ENCODE measurements at places on chromosomes 1 and 21.
A peak's percentile ranks its signal among the peaks of the same experiment; 100 is the strongest.

- DNase-seq = no peak
These were observed 72.6 kb upstream of the CSF1 start for GRCh38 chr1:109837852-109838570.

DNA sequence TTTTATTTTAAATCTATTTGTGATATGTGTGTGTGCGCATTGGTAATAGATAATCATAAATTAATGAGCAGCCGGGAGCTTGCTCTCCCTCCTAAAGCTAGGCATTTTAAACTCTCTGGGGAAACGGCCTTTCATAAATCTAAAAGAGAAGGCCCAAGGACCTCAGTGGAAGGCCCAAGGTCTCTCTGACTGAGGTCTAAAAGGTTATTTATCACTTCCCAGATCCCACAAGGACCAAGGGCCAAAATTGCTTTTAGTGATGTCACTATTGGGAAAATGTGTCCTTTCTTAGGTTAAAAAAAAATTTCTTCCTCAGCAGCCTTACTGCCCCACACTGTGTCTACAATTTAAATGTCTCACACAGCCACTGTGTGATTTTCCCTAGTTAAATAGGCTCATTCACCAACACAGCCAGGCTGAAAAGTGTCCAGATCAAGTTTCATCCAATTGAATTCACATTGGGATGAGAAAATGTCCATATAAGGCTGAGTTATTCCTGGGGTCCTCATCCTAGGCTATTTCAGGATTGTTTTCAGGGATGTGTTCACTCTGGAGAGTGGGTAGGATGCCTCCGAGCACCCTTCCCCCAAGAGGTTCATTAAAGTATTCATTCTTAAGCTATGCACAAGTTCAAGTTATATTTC lies 46.1 kb downstream of the SLC44A3 start:
- DNase-seq = no peak

GRCh38 chr1:41153750-41154274 lies 88.3 kb downstream of the SCMH1 start:
- DNase-seq = no peak

- DNase-seq = no peak
These were observed 223.8 kb downstream of the KCNH1 start for GRCh38 chr1:210910020-210910575.

- DNase-seq = peak; percentile 17
These were observed 944 bp upstream of the AGO3 start for GRCh38 chr1:35929730-35930592.

GRCh38 chr1:161497961-161498360 lies 7.3 kb upstream of the FCGR2A start:
- no peak for DNase-seq

DNA sequence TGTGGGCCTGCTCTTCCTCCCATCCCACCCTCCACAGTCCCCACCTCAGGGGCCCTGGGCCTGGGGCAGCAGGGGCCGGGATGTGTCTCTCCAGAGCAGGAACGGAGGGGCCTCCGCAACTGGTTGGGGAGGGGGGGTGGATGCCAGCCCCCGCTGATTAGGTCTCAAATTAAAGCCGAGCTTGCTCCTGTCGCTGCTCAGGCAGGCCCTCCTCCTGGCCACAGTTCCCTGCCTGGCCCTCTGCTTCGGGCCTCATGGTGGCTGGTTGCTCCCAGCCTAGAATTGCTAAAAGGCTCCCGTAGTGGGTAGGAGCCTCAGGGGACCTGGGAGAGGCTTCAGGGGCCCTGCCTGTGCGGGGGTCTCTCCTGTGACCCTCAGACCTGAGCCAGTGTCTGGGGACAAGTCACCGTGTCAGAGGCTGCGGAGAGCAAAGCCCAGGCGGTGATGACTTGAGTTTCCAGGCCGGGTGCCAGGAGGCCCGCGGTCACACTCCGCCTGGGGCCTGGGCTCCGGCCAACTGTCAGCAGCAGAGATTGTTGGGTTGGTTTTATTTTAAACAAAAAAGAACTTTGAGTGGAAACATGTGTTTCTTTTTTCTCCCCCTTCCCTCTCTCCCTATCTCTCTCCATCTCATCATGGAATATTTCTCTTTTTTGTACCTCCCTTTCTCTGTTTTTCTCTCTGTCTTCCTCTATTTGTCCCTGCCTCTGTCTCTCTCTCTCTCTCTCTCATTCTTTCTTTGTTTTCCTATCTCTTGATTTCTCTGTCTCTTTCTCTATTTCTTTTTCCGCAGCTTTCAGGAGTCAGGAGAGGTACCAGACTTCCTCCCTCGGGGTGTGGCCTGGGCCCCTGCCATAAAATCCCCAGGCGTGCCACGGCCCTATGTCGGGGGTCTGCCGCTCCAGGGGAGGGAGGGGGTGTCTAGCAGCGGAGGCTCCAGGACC lies 20.0 kb upstream of the EPHA2 start:
- DNase-seq = no peak

DNA sequence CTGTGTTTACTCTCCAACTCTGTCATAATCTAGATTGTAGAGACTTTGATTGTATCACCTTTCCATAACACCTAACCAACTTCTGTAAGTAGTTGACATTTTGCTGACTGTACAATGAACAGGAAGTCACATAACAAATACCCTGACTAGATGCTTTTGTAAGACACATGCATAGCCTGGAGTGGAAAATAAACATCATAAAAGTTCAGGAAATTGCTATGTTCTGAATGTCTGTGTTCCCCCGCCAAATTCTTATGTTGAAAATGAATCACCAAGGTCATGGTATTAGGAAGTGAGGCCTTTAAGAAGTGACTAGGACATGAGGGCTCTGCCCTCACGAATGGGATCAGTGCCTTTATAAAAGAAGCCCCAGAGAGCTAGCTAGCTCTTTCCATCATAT lies 40.4 kb upstream of the ZSWIM5 start:
- no peak for DNase-seq

DNA sequence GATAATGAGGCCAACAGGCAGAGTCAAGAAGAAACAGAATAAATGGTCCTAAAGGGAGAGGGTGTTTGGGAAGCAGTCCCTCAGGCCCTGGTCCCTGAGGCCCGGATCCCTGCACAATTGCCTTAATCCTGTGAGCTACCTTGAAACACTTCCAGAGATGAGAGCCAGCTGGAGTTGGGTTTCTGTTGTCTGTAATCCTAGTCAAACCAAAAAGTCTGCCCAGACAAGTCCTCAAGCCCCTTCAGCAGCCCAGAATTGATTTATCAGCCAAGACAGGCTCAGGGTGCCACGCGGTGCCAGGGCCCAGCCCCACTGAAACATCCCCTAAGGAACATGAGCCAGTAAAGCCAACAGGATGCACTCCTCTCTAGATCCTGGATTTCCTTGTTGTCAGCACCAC lies 16.4 kb upstream of the CLSTN1 start:
- DNase-seq = no peak

DNA sequence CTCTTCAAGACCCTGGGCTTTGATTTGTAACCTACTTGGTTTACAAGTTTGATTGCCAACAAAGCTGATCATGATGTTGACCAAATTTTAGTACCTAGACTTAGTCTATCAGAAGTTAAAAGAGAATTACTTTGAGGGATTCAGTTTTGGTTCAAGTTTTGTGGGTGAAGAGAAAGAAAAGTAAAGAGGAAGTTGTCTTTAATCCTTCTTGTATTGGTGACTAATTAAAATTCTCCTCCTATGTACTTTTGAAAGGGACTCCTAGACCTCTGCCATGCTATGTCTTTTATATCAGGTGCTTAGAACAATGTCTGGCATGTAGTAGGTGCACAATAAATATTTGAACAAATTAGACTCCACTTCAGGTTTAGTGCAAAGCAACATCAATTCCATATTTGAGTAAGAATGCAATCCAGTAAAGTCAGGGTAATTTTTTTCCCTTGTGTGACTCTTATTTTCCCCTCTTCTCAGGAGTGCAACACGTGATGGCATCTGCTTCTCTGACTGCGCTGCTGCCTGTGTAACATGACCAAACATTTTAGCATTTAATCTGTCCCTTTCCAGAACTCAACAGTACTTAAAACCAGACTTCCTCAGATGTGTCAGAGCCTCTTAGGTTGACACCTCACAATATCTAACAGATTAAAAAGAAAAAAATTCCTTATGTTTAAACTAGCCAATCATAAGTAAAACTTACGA lies 41.1 kb upstream of the KCNQ4 start:
- no peak for DNase-seq

DNA sequence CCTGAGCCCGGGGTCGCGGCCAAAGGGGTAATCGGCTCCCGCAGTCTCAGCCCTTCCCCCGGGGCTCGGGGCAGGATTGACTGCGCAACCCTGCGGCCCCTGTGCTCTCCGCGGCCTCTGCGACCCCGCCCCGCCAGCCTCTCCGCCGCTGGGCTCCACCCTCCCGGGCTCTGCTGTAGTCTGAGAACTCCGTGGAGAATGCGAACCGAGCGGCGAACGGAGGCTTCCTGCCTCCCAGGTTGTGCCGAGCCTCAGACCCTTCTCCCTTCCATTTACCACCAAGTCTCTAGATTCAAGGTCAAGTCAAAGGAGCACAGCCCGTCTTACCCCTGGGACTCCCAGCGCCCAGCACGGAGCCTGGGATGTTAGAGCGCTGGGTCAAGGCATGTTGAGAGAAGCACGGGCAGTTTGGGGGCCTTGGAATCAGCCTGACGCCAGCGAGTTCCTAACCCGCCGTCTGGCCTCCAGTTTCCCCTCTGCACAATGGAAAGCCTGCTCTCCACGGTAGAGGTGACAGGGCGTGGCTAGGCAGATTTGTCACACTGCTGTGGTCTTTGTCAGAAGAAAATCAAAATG lies 3.0 kb downstream of the ATP2B4 start:
- peak; percentile 44 for DNase-seq

GRCh38 chr1:200180821-200181220 lies 153.3 kb downstream of the NR5A2 start:
- DNase-seq = no peak

DNA sequence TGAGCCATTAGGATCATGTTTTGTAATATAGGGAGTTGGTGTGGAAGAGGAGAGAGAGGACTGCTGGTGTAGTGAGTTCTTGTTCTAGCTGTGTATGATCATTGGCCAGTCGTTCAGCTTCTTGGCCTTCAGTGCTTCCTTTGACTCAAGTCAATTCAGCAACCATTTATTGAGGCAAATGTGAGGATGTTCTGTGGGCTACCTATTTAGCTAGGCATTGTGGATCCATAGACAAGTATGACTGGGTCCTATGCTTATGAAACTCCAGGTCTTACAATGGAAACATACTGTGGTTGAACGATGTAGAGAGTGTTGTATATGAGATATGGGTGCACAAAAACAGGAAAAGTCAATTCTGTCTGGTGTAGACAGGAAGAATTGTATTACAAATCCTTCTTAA lies 41.7 kb downstream of the NFIA start:
- DNase-seq = no peak

DNA sequence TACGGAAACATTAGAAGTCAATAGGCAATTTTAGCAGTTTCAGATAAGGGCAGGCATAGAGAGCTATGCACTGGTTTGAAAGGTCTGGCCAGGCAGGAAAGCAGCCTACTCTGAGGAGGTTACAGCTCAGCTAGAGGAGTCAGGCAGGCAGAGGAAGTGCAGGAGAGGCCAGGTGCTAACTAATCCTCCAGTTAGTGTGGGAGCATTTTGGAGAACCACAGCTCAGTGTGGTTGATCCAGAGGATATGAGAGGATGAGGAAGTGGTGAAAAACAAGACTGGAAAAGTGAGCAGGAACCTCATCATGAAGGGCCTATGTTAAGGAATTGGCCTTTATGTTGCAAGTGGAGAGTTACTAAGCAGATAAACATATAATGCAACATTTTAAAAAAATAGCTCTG lies 282.4 kb upstream of the SGIP1 start:
- no peak for DNase-seq

DNA sequence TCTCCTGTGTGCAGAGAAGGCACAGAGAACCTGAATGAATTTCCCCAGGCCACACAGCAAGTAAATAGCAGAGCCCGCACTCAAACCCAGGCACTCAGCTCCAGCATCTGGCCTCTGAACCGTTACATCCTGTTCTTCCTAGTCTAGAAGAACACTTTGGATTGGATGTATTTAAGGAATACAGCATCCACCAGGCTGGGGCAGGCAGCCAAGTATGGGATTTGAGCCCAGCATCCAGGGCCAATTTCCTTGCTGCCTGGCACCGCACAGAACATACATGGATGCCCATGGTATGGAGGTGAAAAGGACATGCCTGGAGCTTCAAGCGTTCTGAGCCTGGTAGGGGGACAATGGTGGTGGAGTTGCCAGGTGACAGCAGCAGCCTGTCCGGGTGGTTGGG lies 9.7 kb downstream of the AJAP1 start:
- DNase-seq = no peak

GRCh38 chr1:64479874-64480273 lies 9.9 kb downstream of the CACHD1 start:
- no peak for DNase-seq

- DNase-seq = no peak
These were observed 2.1 kb downstream of the MYOM3 start for GRCh38 chr1:24109686-24110475.

- DNase-seq = no peak
These were observed 195.9 kb upstream of the GALNT2 start for GRCh38 chr1:229871078-229871676.

- DNase-seq = no peak
These were observed 22.8 kb downstream of the INSL5 start for GRCh38 chr1:66778266-66778665.

DNA sequence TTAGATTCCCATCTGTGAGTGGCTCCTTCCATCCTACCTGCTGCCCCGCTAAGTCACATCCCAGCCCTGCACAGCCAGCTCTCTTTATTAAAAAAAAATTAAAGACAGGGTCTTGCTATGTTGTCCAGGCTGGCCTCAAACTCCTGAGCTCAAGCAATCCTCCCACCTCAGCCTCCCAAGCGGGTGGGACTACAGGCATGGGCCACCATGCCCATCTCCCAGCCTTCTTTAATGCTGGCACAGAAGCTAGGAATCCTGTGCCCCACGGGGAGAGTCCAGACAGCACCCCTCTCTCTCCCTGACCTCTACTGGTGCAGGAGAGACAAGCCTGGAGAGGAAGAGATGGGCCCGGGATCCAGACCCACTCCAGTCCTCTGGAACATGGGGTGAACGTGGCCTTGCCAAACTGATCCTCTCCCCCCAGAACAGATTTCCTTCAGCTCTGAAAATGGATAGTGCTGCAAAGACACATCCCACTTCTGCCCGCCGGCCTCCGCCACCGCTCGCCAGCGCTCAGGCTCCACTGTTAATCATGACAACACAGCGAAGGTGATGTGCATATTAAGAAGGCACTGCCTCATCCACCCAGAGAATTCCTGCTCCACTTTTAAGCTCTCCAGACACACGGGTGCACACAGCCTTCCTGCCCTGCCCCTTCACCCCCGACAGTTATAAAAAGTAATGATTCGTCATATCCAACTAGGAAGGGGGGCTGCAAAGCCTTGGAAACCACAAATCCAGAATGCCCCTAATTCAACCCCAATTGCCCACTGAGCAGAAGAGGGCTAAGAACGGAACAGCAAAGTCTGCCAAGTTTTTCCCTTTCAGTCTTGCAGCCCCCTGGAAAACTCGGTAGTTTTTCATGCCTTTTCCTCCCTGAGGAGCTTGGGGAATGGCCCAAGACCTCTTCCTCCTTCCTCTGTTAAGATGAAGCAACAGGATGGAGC lies 68.1 kb downstream of the MRPL37 start:
- no peak for DNase-seq
